ENCODE measurements at places on chromosomes 7 and 10. TPM values are rescaled to one million over a fixed set of nuclear protein-coding genes. Genes with fewer than 3 reads are reported as not detected.

DNA sequence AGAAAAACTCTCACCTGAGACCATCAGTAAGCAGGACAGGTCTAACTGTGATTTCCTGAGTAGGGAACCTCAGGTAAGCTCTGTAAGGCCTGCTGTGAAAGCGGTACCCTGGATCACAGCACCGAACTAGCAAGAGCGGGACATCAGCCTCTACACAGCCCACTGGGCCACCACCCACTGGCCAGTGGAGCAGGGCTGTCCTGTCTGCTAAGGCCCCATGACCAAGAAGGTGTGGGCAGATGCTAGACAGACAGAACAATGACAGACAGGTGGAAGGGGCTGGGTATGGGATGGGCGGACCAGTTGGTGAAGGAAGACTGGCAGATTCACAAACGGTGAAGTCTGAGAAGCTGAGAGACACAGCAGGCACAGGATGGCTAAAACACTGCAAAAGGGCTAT lies 79.4 kb upstream of the DDC start:
- no peak for DNase-seq

DNA sequence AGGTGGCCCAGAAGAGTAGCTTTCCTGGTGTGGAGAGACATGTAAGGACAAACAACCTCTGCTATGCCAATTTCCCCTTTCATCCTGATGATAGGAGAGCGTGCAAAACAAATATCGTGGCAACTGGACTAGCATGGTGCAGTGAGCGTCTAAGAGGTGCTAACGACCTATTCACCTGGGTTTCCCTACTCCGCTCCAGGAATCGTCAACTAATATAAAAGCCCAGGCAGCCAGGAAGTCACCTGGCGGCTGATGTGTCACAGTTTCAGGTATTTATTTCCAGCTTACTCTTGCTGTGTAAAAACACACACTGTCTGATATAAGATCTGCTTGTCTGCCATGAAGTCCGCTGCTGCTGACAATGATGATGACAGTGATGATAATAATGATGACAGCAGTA lies 56.5 kb upstream of the EFCAB10 start:
- DNase-seq = no peak

GRCh38 chr7:2529161-2530070 lies 9.8 kb downstream of the LFNG start:
- peak; percentile 52 for DNase-seq

- no peak for DNase-seq
Measured at GRCh38 chr10:103951942-103952341, 15.0 kb upstream of the SLK start.

The PAOX gene
- 9.4 TPM for total RNA-seq

The MAT1A gene
- total RNA-seq = 0.98 TPM

The TBX20 gene
- total RNA-seq = 30.6 TPM

Measured in mucosa of gallbladder (tissue), 1 donor.